ENCODE measurements at places on chromosomes 2 and 18. TPM values are rescaled to one million over a fixed set of nuclear protein-coding genes. Genes with fewer than 3 reads are reported as not detected.

DNA sequence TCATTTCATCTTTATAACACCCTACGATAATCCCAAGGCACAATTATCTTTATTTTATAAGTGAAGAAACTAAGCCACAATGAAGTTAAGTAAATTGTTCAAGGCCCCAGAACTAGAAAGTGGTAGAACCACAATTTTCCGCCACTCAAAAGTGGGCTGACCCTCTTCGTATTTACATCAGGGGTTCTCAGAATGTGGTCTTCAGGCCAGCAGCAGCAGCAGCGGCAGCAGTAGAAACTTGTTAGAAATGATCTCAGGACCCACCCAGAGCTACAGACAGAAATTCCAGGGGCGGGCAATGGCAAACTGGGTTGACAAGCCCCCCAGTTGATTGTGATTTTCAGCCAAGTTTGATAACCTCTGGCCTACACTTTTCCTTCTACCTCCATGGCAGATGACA lies 62.8 kb downstream of the LBH start:
- H3K27me3 ChIP-seq = no peaks in the 10 kb centered on the region
- no peak overlapping the region for H3K27ac ChIP-seq
- peaks cover 17% of the 10 kb centered on the region for H3K4me1 ChIP-seq
- no peaks in the 10 kb centered on the region for H3K36me3 ChIP-seq
- no peak for DNase-seq
- H3K4me3 ChIP-seq = no peak overlapping the region

DNA sequence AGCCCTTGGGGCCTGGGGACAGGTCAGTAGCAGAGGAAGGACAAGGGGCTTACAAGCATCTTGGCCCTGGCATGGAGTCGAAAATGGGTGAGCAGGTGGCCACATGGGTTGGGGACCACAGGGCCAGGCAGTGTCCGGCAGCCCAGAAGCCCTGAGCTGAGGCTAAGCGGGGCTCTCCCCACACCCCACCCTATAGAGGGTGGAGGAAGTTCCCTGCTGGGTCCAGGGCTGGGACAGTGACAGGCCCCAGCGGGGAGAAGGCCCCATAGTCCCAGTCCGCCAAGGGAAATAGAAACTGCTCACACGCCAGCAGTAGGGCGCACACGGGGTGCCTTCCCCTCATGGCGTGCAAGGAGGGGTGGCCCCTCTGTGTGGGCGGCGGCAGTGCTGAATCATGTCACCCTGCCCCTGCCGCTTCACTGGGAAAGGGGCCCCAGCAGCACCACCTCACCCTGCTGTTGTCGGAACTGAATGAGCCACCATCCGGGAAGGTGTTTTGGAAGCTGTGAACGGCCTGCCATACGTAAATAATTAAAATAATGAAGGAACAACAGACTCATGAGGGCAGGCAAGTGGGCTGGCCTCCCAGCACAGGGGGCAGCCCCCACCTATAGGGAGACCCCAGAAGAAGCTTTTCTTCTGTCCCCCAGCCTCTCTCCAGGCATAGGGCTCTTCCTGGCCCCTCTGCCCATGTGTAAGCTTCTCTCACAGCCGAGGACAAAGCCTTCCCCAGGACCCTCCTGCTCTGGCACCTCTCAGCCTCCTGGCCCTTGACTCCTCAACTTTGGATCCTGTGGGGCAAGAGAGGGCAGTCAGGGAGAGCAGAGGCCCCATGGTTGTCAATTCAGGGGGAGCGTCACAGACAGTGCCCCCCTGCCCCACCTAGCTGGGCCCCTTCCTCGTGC lies 12.7 kb upstream of the DUSP2 start:
- H3K36me3 ChIP-seq = no peaks in the 10 kb centered on the region
- H3K27me3 ChIP-seq = no peaks in the 10 kb centered on the region
- no peak for DNase-seq
- no peaks in the 10 kb centered on the region for H3K4me1 ChIP-seq
- no peak overlapping the region for H3K27ac ChIP-seq
- no peak overlapping the region for H3K4me3 ChIP-seq

GRCh38 chr2:513981-514706 lies 163.1 kb downstream of the TMEM18 start:
- H3K4me3 ChIP-seq = no peak overlapping the region
- DNase-seq = no peak
- no peaks in the 10 kb centered on the region for H3K36me3 ChIP-seq

GRCh38 chr2:26921323-26921722 lies 49.1 kb upstream of the MAPRE3 start:
- H3K27me3 ChIP-seq = peaks cover 20% of the 10 kb centered on the region
- H3K27ac ChIP-seq = no peak overlapping the region
- H3K4me1 ChIP-seq = no peaks in the 10 kb centered on the region
- H3K4me3 ChIP-seq = no peak overlapping the region

GRCh38 chr18:62964432-62964831 lies 249.1 kb downstream of the PHLPP1 start:
- no peaks in the 10 kb centered on the region for H3K27me3 ChIP-seq
- no peak for DNase-seq
- no peak overlapping the region for H3K27ac ChIP-seq
- no peak overlapping the region for H3K4me3 ChIP-seq
- peaks cover 7% of the 10 kb centered on the region for H3K36me3 ChIP-seq

GRCh38 chr18:57998461-57998860 lies 45.6 kb upstream of the NEDD4L start:
- H3K4me1 ChIP-seq = no peaks in the 10 kb centered on the region
- H3K4me3 ChIP-seq = no peak overlapping the region
- DNase-seq = no peak
- no peaks in the 10 kb centered on the region for H3K36me3 ChIP-seq
- no peaks in the 10 kb centered on the region for H3K27me3 ChIP-seq

REG3G gene
- not detected for total RNA-seq

SLC23A3 gene
- 1.4 TPM for total RNA-seq

C1D gene
- 13.7 TPM for total RNA-seq

MC2R gene
- total RNA-seq = not detected

All from heart right ventricle (tissue), 16 donors.